ENCODE measurements at places on chromosomes 7 and 10.

DNA sequence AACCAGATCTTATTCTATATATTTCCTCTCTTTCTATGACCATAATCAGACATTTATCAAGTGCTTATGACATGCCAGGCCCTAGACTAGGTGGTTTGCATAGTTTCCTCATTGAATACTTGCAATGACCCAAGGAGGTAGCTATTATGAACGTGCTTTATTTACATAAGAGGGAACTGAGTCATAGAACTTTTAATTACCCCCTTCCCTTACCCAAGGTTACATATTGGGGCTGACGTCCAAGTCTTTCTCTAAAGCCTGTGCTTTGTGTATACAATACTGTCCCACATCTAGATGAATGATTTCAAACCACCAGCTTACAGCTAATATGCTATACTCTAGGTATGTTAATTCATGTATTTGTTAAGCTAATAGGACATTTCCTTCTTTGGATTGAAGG is 91.9 kb upstream of the NPY start:
- ATAC-seq, result no peak

DNA sequence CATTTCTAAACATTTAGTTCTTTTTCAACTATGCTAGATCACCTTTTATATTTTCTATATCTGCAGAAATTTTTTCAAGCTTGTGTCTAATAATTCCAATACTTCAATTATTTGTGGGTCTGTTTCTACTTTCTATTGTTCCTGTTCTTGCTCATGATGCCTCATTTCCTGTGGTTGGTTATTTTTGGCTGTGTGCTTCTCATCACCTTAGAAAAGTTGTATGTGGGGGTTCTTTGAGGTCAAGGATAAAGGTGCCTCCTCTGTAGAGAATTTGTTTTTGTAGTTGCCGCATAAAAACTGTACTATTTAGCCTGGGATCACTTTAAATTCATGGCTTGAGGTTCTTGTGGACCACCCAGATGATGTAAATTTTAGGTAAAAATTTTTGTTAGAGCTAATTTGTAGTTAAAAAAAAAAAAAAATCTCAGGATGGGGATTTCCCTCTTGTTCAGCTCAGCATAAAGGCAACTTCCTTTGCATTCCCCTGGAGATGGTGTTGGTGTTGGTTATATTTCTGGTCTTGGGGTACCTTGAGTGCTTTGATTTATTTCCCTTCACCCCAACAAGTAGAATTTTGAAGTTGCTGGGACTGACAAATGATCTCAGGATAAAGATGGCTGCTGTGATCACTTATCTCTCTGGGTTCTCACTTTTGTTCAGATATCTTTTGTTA is 27.0 kb upstream of the JAZF1 start:
- ATAC-seq, result no peak

GRCh38 chr10:15084502-15084922 is 4.1 kb downstream of the ACBD7 start:
- no peak for ATAC-seq

DNA sequence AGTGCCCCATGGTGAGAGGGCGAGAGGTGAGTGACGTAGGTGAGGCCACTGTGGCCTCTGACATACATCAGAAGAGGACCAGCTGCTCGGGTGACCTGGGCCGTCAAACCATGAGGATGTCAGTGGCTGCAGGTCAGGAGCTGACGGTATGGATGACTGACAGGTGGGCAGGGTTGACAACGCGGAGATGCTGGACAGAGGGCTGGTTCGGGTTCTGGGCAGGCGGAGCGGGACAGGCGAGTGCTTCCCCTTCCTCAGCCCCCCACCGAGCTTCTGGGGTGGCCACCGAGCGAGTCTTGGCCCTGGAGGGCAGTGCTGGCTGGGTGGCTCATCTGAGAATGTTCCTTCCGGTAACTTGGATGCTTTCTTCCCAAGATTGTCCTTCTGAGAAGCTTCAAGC is 91.8 kb downstream of the ACTR3B start:
- no peak for ATAC-seq

GRCh38 chr7:67983486-67983885 is 986.9 kb downstream of the TYW1 start:
- ATAC-seq, result no peak

- peak; percentile 73 for ATAC-seq
Measured at GRCh38 chr10:94076325-94076841, 82.7 kb downstream of the PLCE1 start.

DNA sequence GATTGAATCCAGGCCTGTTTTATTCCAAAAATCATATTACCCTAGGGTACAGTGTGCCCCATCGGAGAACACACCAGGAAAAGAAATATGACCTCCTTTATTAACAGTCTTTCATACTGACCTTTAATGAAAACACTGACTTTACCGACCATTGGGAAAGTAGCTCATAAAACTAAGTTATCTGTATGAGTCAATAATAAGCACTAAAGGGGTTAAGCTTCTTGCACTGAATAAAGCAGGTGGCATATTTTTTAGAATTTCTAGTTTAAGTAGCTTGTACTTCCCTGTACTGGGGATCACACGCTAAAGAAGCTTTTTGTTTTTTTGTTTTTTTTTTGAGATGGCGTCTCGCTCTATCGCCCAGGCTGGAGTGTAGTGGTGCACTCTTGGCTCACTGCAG is 199.8 kb downstream of the FAM107B start:
- ATAC-seq, result no peak

DNA sequence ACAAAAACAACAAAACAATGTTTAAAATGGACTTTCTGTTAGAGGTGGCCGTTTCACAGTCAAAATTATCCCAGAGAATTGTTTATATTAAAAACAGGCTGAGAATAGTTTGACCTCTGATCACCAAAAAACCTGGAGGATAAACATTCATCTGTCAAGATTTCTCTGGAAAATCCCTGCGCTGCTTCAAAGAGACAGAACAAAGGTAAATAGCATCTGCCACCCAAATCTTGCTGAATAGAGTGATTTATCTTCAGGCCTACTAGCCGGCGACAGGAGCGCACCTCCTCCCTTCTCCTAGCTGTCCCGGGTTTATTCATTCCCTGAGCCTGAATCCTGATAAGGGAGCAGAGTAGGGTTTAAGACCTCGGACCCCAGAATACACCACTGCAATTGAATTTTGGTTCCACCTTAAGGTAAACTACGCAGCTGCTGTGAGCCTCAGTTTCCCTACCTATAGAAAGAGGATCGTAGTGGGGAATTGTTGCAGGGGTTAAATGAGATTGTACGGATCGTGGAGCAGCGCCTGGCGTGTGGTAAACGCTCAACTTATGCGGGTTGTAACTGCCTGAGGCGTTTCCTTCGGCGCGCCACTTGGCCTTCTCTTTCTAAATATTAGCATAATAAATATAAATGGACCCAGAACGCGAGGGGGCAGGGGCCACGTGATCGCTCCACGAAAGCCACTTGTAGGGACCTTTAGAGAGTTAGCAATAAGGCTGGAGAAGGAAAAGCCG is 498 bp upstream of the ST7 start:
- ATAC-seq, result no peak

DNA sequence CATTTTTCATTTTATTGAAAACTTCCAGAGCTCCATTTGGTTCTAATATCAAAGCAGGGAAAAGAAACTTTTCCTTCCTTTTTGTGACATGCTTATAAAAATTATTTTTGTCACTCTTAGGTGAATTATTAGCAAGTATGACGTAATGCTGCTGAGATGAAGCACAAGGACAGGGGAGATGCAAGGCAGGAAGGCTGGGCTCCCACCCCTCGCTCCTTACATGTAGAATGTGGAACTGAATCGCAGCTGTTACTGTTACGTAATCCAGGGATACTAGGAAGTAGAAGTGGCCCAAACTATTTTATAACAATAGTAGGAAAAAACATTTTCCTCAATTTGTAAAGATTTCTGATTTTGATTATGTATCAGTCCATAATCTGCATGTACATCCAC is 17.1 kb upstream of the GTPBP4 start:
- peak; percentile 40 for ATAC-seq
